ENCODE measurements at places on chromosomes 12 and 14. TPM values are rescaled to one million over a fixed set of nuclear protein-coding genes. Genes with fewer than 3 reads are reported as not detected.

- H3K27me3 ChIP-seq = no peaks in the 10 kb centered on the region
- no peak for DNase-seq
- peak overlapping the region; percentile 59 for H3K27ac ChIP-seq
- peaks cover 16% of the 10 kb centered on the region for H3K4me1 ChIP-seq
Observed at GRCh38 chr12:91778938-91779400, 366.7 kb downstream of the BTG1 start.

Gene METTL25
- total RNA-seq = 15.7 TPM

DNA sequence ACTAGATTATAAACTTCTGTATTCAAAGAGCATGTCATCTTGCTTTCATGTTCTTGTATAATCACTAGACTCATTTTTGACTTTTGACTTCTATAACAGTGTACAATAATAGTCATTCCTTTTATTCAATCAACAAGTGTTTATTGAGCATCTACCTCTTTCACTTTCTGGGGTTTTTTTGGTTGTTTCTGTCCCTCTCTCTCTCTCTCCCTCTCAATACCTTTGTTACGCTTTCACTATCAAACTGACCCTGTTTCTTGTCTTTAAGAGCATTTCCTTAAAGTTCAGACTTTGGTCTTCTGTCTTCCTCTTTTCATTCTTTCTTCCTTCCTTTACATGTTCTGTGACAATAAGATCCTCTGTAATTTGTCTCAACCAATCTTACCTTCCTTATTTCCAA, 49.5 kb downstream of the GPR137C start:
- no peaks in the 10 kb centered on the region for H3K36me3 ChIP-seq
- H3K27me3 ChIP-seq = no peaks in the 10 kb centered on the region
- H3K4me3 ChIP-seq = no peak overlapping the region

Gene HOXC9
- not detected for total RNA-seq

Gene AEBP2
- 36.7 TPM for total RNA-seq

DNA sequence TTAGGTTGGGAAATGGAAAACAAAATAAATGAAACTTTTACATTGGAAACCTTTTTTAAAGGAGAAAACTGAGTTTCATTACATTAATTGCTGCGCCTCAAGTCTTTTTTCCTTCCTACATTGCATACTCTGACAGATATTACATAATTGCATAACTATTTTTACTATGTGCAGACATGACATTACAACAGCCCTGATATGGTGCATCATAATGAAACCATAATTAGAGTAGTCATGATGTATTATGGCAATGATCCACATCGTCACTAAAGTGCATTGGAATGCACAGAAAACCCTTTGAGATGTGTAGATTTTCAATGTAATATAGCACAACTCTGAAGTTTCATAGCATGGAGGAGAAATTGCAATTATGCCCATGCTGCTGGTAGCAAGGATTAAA, 217.8 kb upstream of the NPAS3 start:
- H3K4me3 ChIP-seq = no peak overlapping the region
- H3K36me3 ChIP-seq = no peaks in the 10 kb centered on the region
- no peaks in the 10 kb centered on the region for H3K27me3 ChIP-seq
- no peak for DNase-seq

GRCh38 chr12:105067511-105068031, 16.7 kb downstream of the ALDH1L2 start:
- no peak overlapping the region for H3K4me3 ChIP-seq
- peaks cover 9% of the 10 kb centered on the region for H3K36me3 ChIP-seq
- no peaks in the 10 kb centered on the region for H3K4me1 ChIP-seq
- no peak for DNase-seq
- H3K27ac ChIP-seq = no peak overlapping the region

GRCh38 chr12:101877806-101878242, 444 bp downstream of the DRAM1 start:
- H3K36me3 ChIP-seq = no peaks in the 10 kb centered on the region
- peak overlapping the region; percentile 94 for H3K27ac ChIP-seq
- no peaks in the 10 kb centered on the region for H3K27me3 ChIP-seq
- peaks cover 51% of the 10 kb centered on the region for H3K4me1 ChIP-seq
- peak overlapping the region; percentile 93 for H3K4me3 ChIP-seq

- H3K4me1 ChIP-seq = no peaks in the 10 kb centered on the region
- H3K4me3 ChIP-seq = no peak overlapping the region
- no peak for DNase-seq
- H3K27me3 ChIP-seq = no peaks in the 10 kb centered on the region
Observed at GRCh38 chr14:85075694-85076476, 454.1 kb upstream of the FLRT2 start.

Gene KLHL33
- total RNA-seq = 0.47 TPM

DNA sequence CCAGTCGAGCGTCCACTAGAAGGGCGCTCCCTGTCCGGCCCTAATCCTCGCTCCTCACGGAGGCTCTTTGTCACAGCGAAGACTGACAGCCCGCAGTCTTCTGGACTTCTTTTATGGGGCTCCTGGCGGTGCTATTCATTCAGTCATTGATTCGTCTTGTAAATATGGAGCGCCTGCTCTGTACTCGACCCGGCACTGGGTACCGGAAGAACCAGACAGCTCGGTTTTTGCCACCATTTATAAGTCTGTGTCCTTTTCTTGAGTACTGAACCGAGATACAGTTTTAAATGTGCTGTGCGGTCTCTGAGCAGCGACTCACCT, 570 bp downstream of the DMAC2L start:
- peaks cover 17% of the 10 kb centered on the region for H3K4me1 ChIP-seq
- H3K27me3 ChIP-seq = no peaks in the 10 kb centered on the region
- peak overlapping the region; percentile 94 for H3K27ac ChIP-seq

- no peak overlapping the region for H3K4me3 ChIP-seq
- H3K27me3 ChIP-seq = peaks cover 25% of the 10 kb centered on the region
- no peaks in the 10 kb centered on the region for H3K4me1 ChIP-seq
- H3K36me3 ChIP-seq = no peaks in the 10 kb centered on the region
Observed at GRCh38 chr12:130689408-130690405, 26.4 kb downstream of the RIMBP2 start.
